T-helper 17 cell (primary cell): ENCODE measurements at places on chromosomes 6 and 20. TPM values are rescaled to one million over a fixed set of nuclear protein-coding genes. Genes with fewer than 3 reads are reported as not detected.

PPP1R16B gene
- 60.9 TPM for total RNA-seq

LY86 gene
- total RNA-seq = 0.73 TPM

ZNFX1 gene
- 54.0 TPM for total RNA-seq

SEMG1 gene
- not detected for total RNA-seq

RARS2 gene
- total RNA-seq = 22.8 TPM

- no peaks in the 10 kb centered on the region for H3K4me1 ChIP-seq
- no peaks in the 10 kb centered on the region for H3K36me3 ChIP-seq
- no peak for DNase-seq
These were observed 133.7 kb upstream of the TBX18 start for GRCh38 chr6:84897988-84898594.

DNA sequence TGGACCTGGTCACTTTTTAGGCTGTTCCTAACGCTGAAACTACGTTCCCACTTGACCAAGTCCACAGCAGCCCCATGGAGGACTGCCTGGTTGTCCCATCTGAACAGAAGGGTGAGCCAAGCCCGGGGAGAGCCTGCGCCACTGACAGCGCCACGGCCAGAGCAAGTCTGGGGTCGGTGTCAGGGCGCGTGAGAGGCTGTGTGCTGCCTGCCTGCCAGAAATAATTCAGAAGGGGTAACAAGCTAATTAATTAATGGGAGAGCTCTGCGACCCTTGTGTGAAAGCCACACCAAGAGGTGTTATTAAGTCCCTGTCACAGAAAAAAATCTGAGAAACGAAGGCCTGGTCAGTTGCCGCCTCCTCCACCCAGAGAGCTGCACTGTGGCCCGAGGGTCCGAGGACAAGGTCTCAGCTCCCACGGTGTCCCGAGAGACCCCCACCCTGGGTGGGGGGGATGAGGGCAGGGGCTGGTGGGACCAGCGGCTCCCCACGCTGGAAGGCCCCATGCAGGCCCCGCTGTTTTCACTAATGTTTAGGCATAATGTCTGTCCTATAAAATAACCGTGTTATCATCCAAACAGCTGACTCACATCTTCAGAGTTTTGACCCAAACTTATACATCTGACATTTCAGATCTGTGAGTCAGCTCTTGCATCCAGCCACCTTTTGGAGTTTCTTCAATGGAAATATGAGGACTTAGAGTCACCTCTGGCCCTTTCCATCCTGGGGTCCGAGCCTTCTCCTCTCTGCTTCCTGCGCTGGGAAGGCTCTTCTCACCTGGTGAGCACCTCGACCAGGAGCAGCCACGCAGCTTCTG lies 58.5 kb downstream of the DLL1 start:
- H3K4me3 ChIP-seq = no peak overlapping the region
- peaks cover 2% of the 10 kb centered on the region for H3K4me1 ChIP-seq
- no peak overlapping the region for H3K27ac ChIP-seq
- DNase-seq = no peak
- no peaks in the 10 kb centered on the region for H3K36me3 ChIP-seq
- H3K27me3 ChIP-seq = peaks cover 7% of the 10 kb centered on the region

GRCh38 chr6:131731224-131731623 lies 20.4 kb upstream of the CTAGE9 start:
- H3K36me3 ChIP-seq = no peaks in the 10 kb centered on the region
- no peak overlapping the region for H3K4me3 ChIP-seq
- H3K27me3 ChIP-seq = no peaks in the 10 kb centered on the region
- no peaks in the 10 kb centered on the region for H3K4me1 ChIP-seq

DNA sequence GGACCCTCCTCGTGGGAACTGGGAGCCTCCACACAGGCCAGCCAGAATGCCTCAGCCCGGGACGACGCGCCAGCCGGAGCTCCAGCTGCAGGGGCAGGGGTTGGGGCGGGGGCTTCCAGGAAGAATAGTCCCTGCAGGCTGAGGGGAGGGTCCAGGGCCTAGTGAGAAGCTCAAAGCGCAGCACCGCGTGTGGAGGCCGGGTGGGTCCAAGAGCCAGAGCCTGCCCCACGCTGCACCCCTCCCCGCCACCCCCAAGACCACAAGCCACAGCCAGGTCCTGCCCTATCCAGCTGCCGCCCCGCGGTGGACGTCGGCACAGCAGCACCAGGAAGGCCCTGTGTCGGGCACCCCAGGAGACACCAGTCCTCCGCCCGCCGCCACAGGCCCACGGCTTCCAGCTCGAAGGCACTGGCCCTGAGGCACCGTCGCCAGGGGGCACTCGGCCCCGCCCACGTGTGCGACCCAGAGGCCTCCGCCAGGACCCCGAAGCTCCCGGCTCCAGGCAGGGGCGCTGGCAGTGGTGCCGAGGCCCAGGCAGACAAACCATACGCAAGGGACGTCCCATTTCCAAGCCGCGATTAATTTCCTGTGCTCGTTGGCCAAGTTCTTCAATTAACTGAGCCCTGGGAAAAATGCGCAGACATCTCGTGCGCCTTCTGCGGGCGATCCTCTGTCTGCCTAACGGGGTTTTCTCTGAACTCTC lies 19.5 kb downstream of the KCNQ2 start:
- peaks cover 2% of the 10 kb centered on the region for H3K4me1 ChIP-seq
- H3K36me3 ChIP-seq = no peaks in the 10 kb centered on the region
- peaks cover 19% of the 10 kb centered on the region for H3K27me3 ChIP-seq
- H3K4me3 ChIP-seq = no peak overlapping the region
- no peak overlapping the region for H3K27ac ChIP-seq

DNA sequence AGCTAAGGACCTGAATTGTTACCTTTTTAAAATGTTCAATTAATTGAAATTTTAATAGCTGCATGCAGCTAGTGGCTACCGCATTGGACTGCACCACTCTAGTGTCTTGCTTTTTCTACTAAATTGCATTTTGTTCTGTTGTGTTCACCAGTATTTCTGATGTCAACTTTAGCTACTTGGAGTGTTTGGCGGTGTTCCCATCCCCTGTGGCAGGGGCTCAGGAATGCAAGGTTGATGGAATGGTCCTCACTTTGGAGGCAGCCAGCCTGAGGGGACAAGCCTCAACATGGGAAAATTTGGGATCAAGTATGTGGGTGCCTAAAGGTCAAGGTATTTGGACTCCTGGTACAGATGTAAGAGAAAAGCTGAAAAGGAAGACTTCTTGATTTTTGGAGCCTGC lies 230.1 kb upstream of the PRND start:
- H3K4me1 ChIP-seq = no peaks in the 10 kb centered on the region
- H3K36me3 ChIP-seq = no peaks in the 10 kb centered on the region
- H3K27me3 ChIP-seq = peaks cover 48% of the 10 kb centered on the region
- H3K4me3 ChIP-seq = no peak overlapping the region
- no peak for DNase-seq
- no peak overlapping the region for H3K27ac ChIP-seq

GRCh38 chr20:37938181-37938750 lies 35.3 kb downstream of the VSTM2L start:
- peaks cover 4% of the 10 kb centered on the region for H3K4me1 ChIP-seq
- no peak for DNase-seq
- H3K27ac ChIP-seq = no peak overlapping the region
- peaks cover 31% of the 10 kb centered on the region for H3K27me3 ChIP-seq

DNA sequence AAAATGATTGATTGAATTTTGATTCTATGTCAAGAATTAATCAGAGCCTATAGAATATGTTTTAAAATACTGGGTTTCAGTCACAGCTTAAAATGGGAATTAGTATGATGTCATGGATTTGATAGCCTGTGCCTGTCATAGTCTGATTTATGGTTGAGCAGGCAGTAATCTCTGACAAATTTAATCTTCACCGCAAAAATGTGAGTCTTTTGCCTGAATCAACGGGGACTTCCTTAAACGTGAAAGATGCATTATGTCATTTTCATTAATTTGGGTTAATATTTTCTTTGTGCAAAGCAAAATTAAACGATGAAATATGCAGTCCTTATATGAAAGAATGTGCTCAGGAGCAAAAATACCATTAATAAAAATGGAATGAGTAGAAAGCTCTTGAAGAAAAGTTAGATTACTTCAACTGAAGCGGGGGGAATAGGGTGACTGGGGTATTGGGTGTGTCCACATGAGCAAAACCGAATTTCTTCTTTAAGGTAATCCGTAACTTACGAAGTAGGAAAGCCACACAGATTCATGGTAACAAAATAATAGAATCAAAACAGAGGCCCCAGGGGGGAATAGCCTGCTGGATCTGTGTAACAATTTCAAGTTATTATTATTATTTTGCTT lies 339.6 kb upstream of the NOX3 start:
- peaks cover 5% of the 10 kb centered on the region for H3K27me3 ChIP-seq
- DNase-seq = no peak
- no peak overlapping the region for H3K4me3 ChIP-seq

DNA sequence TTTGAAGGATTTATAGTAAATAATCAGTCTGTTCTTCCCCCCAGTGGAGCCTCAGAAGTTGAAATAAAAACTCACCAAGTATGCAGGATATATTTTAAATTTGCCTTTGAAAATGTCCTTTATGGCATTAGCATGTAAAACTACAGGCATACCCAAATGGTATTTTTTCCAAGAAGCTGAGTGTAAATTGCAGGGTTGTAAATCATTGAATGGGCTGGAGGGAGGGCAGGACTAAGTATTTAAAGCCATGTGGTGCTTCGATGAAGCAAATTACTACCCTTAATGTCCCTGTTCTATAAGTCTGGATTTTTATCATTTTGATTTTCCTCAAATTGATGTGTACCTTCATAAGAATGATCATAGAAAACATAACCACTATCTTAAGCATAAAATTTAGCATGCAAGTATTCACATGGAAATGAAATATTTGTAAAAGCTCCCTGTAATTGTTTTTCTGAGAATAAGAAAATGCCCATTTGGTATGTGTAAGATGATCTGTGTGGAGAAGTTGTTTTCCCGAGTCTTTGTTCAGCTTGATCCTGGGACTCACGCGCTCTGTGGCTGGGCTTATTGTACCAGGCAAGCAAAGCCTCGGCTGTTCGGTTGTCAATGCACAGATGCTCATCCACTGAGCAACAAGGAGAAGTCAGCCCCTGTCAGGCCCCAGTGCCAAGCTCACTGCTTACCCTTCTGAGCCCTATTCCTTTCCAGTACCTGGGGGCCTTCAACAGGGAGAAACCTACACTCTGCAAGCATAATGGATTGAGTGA lies 66.7 kb downstream of the CD164 start:
- H3K27me3 ChIP-seq = peaks cover 10% of the 10 kb centered on the region
- H3K4me3 ChIP-seq = no peak overlapping the region
- no peak for DNase-seq
- H3K36me3 ChIP-seq = peaks cover 2% of the 10 kb centered on the region
- no peaks in the 10 kb centered on the region for H3K4me1 ChIP-seq

- no peak overlapping the region for H3K4me3 ChIP-seq
- H3K27me3 ChIP-seq = peaks cover 78% of the 10 kb centered on the region
- peaks cover 2% of the 10 kb centered on the region for H3K36me3 ChIP-seq
These were observed 158.7 kb upstream of the ZNF184 start for GRCh38 chr6:27631609-27631916.

DNA sequence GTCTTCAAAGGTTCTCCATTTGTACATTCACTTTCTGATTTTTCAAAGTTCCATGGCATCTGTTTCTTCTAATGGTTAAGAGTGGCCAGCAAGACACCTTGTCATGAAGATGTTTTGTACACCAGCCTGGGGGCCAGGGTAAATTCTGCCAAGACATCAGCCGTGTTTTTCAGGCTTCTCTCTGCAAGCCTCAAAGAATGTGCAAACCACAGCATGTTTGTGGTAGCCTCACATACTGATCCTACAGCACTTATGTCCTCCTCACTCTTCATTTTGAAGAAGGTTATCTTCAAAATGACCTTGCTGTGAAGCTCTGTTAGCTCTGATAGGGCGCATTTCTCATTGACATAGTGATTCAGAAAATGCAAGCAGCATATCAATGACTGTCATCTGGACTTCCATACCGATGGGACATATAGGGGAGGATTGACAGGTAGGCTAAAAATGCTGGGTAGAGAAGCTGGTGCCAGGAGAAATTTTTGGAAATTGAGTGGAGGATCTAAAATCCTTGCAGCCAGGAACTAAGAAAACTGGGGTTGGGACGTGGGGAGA lies 59.3 kb upstream of the SPTLC3 start:
- no peak overlapping the region for H3K4me3 ChIP-seq
- DNase-seq = no peak
- peaks cover 2% of the 10 kb centered on the region for H3K36me3 ChIP-seq
- no peaks in the 10 kb centered on the region for H3K27me3 ChIP-seq

DNA sequence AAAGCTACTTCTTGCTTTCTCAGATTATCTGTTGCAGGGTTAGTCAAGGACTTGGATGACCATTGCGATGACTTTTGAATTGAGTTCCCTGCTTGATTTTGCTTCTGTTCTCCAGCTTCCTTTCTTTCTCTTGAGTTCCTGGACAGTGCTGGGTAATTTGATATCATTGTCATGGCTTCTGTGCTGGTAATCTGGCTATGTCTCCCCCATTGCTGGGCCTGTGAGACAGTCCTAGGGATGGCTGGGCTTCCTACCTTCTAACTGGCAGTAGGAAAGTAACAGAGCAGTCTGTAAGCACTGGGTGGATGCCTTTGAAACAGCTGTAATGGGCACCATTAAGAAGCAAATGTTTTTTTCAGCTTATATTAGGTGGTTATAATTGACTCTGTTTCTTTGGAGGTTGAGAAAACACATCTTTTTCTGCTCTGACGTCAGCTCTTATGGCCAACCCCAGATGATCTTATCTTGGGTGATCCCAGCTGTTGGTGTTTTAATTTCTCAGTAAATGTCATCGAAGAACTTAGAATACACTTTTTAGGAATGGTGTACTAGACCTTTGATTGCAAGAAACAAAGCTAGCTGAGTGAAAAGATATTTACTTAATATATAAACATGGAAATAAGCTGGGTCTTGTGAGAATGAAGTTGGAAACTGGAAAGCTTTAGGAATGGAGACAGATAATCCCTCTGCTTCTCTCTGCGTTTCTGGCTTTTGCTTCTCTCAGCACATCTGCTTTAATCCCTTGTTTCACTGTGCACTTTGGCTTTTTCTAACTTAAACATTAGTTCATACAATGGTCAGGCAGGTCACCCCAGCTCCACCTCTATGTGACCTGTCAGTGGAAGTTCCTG lies 195.0 kb upstream of the MAN1A1 start:
- no peak overlapping the region for H3K4me3 ChIP-seq
- no peak for DNase-seq
- H3K4me1 ChIP-seq = no peaks in the 10 kb centered on the region
- H3K27me3 ChIP-seq = peaks cover 35% of the 10 kb centered on the region
- H3K36me3 ChIP-seq = no peaks in the 10 kb centered on the region
